ENCODE measurements at places on chromosomes 11 and 22.
A peak's percentile ranks its signal among the peaks of the same experiment; 100 is the strongest.

- DNase-seq = peak; percentile 64
Observed at GRCh38 chr11:131668500-131669400, 298.3 kb downstream of the NTM start.

- no peak for DNase-seq
Observed at GRCh38 chr22:31945971-31946680, 1.8 kb downstream of the YWHAH start.

GRCh38 chr11:63380130-63380529, 10.5 kb downstream of the SLC22A9 start:
- no peak for DNase-seq

DNA sequence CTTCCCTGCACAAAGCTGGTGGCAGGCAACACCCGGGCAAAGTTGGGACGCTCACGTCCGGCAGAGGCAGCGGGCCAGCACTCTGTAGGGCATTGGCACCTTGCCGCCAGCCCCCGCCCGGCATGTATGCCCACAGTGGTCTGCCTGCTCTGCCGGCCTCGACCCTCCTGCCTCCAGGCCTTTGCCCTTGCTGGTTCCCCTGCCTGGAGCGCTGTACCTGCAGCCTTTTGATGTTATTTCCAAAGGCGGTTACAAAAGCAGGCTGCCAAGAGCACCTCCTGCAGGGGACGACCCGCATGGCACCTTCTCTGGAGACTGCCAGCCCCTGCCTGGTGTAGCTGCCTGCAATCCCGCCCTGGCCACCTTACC, 56.5 kb upstream of the SHISAL1 start:
- DNase-seq = no peak

GRCh38 chr11:109511598-109511997, 89.6 kb downstream of the C11orf87 start:
- DNase-seq = no peak

DNA sequence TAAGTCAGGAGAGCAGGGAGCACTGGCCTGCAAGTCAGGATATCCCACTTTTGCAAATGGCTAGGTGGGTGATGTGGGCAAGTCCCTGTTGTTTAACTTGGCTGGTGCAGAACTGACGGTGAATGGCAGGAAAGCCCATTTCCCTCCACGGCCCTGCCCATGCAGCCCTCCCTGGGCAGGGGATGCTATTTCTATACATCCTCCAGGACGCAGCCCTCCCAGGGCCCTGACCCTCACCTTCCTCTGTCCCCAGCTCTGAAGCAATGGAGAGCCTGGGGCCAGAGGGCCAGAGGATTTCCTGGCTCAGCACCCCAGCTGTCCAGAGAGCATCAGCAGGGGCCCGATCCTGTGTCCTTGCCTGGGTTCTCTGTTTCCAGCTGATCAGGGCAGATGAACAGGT, 91.3 kb downstream of the TSPAN18 start:
- DNase-seq = no peak

DNA sequence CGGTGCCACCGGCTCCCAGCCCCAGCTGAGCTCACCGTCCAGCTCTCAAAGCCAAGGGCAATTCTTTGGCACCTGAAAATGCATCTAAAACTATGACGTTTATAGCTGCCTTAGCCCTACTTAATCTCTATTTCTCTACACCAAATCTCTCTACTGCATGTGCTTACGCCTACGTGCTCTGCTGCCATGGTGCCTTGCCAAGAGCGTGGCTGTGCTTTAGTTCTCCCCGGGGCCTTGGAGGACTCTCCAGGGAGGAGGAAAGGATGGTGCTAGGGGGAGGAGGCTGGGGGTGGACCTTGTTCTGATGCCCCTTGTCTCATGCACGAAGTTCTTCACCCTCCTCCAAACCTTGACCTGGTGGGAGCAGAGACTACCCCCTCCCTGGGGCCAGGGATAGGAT, 9.0 kb upstream of the BID start:
- DNase-seq = no peak

DNA sequence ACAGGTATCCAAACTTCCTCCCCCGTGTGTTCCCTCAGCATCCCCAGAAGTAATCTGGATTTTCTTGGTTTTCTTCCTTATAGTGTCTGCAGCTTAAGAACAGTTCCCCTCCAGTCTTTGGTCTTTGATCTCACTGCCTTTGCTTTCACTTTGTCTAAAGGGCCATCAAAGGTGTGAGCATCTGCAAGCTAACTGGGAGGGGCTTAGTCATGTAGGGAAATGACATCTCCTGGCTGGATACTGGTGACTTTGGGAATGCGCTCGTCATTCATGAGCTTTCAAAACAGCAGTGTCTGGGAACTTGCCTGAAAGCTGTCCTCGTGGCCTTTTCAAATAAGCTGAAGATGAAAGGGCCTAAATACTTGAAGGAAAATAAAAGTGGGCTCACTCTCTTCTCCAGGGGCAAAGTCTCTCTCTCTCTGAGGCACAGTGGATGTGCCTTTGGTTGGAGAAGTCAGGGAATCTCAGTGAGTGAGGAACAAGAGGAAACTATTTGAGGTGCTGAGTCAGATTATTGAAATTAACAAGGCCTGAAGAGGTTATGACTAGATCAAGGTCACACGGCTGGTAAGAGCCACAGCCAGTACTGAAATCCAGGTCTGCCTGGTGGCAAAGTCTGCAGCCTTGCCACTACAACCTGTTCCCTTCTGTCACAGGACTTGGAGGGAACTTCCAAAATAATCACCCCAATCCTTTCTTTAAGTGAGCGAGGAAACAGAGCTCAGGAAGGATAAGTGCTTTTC, 45.6 kb upstream of the TENM4 start:
- no peak for DNase-seq

DNA sequence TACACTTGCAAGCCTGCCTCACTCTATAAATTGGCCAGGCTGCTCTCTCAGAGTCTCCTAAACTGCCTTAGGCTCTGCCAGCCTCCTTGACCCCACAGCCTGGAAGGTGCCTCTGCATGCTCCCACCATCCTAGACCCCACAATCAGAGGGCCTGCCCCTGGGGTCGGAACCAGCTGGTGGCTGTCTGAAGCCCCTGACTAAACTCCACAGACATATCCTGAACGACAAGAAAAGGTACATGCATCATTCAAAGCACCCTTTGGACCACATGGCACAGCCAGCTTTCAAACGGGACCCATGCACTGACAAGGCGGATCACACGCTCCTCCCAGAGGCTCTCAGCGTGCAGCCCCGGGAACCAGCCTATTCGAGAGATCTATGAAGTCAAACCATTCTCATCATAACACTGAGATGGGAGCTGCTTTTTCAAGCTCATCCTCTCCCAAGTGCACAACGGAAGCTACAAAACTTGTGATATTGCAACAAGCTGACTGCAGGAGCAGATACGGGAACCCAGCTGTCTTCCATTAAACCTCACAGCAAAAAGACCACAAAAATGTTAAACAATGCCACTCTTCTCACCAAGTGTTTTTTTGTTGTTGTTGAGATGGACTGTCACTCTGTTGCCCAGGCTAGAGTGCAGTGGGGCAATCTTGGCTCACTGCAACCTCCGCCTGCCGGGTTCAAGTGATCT, 8.1 kb downstream of the SHANK2 start:
- DNase-seq = no peak

DNA sequence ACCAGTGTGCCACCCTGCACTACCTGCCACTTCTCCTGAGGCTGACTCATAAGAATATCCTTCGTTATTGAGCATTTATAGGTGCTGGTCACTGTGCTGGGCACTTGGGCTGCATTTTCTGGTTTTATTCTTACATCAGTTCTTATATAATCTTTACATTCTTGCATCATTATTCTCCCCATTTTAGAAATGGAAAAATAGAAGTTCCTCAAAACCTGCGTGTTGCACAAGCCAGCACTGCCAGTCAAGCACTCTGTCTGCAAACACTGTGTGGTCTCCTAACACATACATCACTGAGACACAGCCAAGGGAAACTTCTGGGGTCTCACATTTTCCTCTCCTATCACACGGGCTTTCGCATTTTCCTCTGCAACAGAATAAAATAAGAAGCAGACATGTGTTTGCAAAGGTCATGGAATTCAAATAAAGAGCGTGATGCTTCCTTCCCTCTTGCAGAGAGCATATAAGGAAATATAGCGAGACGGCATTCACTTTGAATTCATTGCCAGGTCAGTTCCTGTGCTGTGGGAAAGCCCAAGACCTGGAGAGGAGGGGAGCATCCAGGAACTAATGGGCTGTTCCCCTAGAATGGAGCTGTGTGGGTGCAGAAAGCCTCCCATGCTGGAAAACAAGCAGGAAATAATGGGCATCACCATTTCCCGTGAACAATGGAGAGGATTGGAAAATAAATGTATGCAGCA, 73.9 kb upstream of the SEZ6L start:
- DNase-seq = no peak

DNA sequence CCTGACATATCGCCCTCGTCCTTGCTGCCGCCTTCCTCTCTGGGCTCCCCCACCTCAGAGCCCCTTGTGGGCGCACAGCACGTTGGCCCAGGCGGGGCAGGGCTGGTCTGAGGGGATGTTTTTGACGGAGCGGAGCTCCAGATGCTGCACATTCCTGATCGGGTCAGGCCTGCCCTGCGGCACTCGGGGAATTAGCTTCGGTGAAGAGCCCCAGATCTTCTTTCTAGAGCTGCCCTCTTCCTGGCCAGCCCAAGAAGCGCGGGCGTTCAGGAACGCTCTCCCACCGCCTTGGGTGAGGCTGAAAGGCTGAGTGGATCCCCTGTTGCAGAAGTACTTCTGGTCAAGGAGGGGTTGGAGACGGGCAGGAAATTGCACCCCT, 12.1 kb downstream of the YPEL4 start:
- DNase-seq = no peak

GRCh38 chr11:101453682-101454081, 130.1 kb downstream of the TRPC6 start:
- no peak for DNase-seq

- no peak for DNase-seq
Observed at GRCh38 chr11:79925570-79925969, 484.7 kb upstream of the TENM4 start.

DNA sequence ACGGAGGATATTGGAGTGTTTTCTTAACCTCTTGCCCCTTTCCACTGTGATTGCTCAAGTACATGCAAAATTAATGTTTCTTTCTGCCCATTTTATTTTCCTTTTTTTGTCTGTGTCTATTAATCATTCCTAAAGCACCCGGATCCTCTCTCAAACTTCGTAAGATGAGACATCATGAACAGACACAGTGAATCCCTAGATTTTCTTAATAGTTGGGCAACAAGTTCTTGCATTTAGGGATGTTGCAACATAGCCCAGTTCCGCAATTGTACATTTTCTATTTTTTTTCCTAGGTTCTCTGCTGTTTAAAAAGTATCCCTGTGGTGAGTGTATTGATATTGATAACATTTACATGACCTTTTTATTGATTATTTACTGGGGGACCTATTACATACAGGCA, 2.9 kb downstream of the FAM111A start:
- DNase-seq = no peak

DNA sequence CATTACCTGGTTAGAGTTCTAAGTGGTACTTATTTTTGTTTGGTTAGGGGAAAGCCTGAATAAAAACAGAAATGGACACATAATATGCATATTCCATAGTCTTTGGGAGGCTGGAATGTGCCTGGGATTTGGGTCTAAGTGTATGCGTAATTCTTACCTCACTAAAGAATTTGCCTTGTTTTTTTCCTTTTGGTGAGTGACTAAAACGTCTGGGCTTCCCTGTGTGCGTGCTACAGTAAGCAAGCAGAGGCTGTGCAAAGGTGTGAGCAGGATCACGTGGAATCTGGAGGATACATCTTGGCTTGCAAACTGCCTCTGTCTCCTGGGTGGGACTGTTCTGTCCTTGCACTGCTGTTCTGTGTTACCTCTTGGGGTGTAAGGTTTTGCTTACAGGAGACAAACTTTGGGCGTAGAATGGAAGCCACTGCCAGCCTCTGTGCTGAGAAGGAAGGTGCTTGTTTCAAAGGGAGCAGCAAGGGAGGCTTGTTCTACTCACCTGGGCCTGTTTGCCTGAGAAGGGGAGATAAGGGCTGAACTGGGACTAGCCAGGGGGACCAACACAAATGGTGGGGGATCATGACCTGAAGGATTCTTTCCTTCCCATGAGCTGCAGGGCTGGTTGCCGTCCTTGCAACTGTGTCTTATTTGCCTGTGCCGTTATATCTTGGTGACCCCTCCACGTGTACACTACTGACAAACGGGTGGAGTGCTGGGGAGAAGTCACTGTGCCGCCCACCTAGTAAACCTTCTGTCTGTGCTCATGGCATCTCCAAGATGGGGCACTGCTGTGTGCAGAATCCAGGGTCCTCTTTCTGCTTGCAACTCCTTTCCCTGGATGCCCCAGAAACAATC, 4.5 kb downstream of the NEAT1 start:
- DNase-seq = peak; percentile 77

DNA sequence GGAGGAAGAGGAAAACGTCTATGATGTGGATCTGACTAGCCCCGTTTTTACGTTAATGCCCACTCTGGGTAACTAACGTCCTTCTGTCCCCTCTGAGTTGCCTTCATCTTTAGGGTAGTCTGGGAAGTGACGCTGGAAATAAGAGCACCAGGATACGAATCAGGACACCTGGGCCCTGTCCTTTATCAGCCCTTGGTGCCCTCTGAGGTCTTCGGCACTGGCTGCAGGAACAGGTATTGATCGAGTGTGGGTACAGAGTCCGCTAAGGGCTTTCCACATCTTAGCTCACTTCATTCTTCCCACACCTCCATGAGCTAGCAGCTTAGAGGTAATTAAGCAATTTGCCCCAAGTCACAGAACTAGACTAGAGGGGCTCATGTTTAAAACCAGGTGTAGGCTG, 223.8 kb downstream of the DBX1 start:
- DNase-seq = no peak

GRCh38 chr11:132064987-132065620, 694.7 kb downstream of the NTM start:
- DNase-seq = no peak

- DNase-seq = no peak
Observed at GRCh38 chr11:79097246-79097875, 343.5 kb downstream of the TENM4 start.

GRCh38 chr22:25833091-25833490, 91.1 kb downstream of the MYO18B start:
- DNase-seq = no peak

- no peak for DNase-seq
Observed at GRCh38 chr11:66987158-66987620, 12.1 kb downstream of the C11orf86 start.

DNA sequence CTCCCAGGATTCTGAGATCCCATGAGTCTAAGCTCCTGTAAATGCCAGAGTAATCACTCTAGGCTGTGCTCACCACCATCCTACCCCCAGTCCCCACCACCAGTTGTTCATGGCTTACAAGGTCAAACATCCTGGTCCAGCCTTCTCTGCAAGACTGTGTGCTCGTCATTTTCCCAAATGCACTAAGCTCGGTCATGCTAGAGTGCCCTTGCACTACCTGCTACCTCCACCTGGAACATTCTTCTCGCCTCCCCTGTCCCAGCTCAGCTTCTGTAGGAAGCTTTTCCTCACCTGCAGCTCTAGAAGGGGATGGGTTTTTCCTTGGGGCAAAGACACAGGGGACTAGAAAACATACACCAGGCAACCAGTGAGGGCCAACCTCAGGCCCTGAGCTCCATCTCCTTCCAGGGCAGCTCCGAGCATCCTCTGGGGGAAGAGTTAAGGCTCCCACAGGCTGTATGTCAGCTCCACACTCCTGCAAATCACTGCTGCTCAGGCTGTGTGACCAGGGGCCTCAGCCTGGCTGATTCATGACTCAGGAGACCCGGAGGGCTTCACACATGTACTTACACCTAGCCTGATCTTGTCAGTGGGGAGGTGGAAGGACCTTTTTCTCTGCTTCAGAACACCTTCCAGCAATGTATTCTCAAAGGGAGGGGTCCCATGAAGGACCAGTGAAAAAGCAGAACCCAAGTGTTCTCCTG, 37.2 kb upstream of the CSNK2A3 start:
- no peak for DNase-seq
